ENCODE measurements at places on chromosomes 5 and 9. TPM values are rescaled to one million over a fixed set of nuclear protein-coding genes. Genes with fewer than 3 reads are reported as not detected.

SLC46A2 gene
- total RNA-seq = not detected

CREBRF gene
- total RNA-seq = 19.9 TPM

MARCOL gene
- total RNA-seq = not detected

ANKRD55 gene
- total RNA-seq = not detected

SLC34A1 gene
- total RNA-seq = not detected

TIMD4 gene
- total RNA-seq = not detected

LAMC3 gene
- 30.1 TPM for total RNA-seq

PRDM9 gene
- not detected for total RNA-seq

FGF1 gene
- total RNA-seq = 0.13 TPM

PCDHA4 gene
- 9.9 TPM for total RNA-seq

VAV2 gene
- total RNA-seq = 27.2 TPM

CEL gene
- total RNA-seq = 4.2 TPM

EGR1 gene
- 2.1 TPM for total RNA-seq

PCDHA1 gene
- 0.13 TPM for total RNA-seq

GALNT12 gene
- 1.7 TPM for total RNA-seq

GABRG2 gene
- 0.51 TPM for total RNA-seq

Measured in endothelial cell (in vitro differentiated cells).